ENCODE measurements at places on chromosomes 5 and 9.
A peak's percentile ranks its signal among the peaks of the same experiment; 100 is the strongest.

- DNase-seq: no peak
Measured at GRCh38 chr5:5149154-5149553, 9.0 kb downstream of the ADAMTS16 start.

DNA sequence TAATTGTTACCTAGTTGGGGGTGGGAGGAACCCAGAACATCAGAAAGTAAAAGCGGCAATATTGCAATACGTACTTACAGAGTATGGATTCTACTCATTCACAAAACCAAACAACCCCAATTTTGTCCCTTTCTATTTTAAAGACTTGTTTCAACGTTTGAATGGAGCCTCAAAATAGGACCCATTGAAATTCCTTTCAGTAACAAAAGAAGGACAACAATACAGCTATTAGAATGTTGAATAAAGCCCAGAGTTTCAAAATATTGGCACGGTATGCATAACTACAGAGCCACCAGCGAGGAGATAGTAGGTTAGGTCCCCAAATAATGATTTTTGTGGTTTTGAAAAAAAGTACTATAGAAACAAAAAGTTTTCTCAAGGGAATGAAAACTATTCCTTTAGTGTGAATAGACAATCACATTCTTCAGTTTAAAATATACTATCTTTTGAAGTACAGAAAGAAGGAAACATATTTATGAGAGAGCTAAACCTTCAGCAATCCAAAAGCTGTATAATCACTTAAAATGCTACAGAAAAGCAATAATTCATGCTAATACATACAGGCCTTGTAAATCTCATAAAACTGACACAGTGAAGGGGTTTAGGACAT, 235.5 kb downstream of the RFX3 start:
- no peak for DNase-seq

- no peak for DNase-seq
Measured at GRCh38 chr5:52269401-52269800, 518.3 kb upstream of the ITGA1 start.

DNA sequence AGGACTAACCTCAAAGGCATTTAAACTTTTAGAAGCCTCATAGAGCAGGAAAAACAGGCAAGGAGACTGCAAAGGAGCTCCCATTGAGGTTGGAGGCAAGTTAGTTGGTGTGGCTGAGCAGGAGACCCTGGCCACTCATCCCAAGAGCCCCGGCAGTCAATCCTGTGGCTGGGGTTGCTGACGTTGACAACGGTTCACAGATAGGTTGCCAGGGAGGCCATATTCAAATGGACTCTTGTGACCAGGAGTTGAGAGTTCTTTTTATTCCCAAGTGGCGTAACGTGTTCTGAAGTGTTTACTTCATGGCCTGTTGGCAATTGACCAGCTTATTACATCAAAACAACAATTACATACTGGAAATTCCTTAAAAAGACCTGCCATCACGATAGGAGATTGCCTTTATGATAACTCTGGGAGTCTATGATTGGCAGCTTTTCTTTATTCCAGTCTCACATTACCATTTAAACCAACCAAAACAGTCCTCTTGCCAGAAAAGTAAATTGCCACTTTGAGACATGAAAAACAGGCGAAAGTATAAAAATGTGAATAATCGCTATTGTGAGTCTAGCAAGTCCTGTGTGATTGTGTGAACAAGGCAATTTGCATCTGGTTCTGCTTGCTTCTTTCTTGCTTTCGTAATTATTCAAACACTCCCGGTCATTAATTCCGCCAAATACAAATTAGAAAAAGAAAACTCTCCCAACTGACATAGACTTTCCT, 394.9 kb downstream of the MED10 start:
- DNase-seq: no peak

GRCh38 chr5:69105996-69106906, 12.4 kb downstream of the SLC30A5 start:
- DNase-seq: no peak

DNA sequence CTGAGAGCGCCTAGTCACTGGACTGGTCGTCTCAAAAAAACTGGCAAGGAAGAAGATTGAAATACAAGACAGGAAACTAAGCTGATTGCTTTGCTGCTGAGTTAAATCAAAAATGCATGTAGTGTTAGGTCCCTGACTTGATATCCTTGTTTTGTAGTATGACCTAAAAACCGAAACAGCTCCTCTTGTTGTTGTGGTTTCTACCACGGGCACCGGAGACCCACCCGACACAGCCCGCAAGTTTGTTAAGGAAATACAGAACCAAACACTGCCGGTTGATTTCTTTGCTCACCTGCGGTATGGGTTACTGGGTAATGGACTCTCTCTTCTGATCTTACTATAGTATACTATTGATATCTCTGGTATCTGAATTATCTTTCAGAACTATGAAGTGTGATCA, 4.3 kb downstream of the MTRR start:
- no peak for DNase-seq

GRCh38 chr5:151020304-151021110, at the start of gene GPX3:
Gene GPX3 (plus strand): TSS chr5:151020591. CDS start chr5:151020655, 64 bp downstream.
- peak; percentile 29 for DNase-seq

DNA sequence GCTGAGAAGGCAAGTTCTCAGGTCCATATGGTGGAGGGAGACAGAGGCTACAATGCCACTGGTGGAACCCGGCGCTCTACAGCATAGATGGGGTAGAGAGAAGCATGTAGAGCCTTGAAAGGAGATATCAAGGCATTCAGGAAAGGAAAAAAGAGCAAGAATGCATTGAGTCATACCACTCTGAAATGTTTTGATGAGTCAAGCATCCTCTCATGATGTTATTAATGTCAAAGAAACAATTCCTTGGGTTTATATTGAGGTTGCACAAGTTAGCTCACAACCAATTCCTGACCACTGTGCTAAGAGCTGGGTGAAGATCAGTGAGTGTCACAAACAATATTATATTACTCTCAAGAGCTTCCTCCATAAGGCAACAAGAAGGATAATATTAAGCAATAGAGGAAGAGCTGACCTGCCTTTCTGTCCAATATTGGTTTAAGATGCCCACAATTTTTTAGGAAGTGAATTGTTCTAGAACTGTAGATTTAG, 178.0 kb downstream of the RFK start:
- DNase-seq: peak; percentile 94

- DNase-seq: no peak
Measured at GRCh38 chr5:126182971-126183695, 240.1 kb upstream of the GRAMD2B start.

DNA sequence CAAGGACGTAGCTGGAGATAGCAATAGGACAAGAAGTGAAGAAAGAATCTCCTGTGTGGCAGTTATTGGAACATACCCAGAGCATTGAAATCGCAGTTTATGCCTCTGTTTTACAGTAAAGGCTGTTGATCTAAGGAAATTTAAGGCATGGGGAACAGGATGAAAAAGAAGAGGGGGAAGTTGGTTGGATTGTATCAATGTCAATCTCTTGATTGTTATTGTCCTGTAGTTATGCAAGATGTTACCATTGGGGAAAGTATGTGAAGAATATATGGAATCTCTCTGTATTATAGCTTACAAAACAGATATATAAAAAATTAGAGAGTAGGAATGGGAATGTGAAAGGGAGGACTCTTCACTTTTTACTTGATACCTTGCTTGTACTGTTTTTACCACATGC, 195.6 kb upstream of the NREP start:
- no peak for DNase-seq

GRCh38 chr5:125315306-125315705, 568.9 kb upstream of the ZNF608 start:
- DNase-seq: no peak

- DNase-seq: no peak
Measured at GRCh38 chr5:56763182-56763581, 52.2 kb upstream of the MAP3K1 start.

- no peak for DNase-seq
Measured at GRCh38 chr5:123936548-123936947, 424.6 kb downstream of the CSNK1G3 start.

GRCh38 chr9:96023486-96023885, 148.0 kb downstream of the ERCC6L2 start:
- no peak for DNase-seq

- DNase-seq: peak; percentile 16
Measured at GRCh38 chr5:123756318-123756665, 244.3 kb downstream of the CSNK1G3 start.

GRCh38 chr9:136530461-136531089, 15.3 kb downstream of the NOTCH1 start:
- no peak for DNase-seq

DNA sequence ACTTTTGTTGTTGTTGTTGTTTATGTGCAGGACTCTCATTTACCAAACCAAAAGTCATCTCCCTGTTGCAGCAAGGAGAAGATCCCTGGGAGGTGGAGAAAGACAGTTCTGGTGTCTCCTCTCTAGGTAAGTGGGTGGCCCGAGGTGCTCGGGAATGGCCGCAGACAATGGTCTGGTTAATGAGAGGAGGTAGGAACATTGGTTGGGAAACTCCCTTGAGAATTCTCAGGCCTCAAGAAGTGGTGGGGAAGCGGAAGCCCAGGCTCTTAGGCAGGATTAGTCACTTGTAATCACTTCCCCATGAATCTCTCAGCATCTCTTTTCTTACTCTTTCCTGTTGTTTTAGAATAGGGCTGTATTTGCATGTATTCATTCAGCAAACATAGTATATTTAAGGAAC, 7.2 kb downstream of the ZNF354B start:
- no peak for DNase-seq

DNA sequence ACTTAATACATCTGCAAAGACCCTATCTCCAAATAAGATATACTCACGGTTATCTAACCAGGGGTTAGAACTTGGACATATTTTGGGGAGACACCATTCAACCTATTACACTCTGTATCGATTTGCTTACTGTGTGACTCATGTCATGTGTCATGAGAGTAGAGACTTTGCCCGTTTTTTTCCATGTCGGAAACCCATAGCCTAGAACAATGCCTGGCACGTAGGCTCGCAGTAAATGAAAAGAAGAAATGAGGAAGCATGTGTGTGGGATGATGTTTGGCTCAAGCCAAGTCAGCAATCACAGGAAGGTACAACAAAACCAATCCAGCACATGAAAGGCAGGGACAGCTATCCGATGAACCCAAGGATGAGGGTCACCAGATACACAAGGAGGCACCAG, 94.6 kb upstream of the DNAH5 start:
- DNase-seq: no peak

GRCh38 chr5:59661954-59662615, 231.4 kb downstream of the PDE4D start:
- peak; percentile 66 for DNase-seq

DNA sequence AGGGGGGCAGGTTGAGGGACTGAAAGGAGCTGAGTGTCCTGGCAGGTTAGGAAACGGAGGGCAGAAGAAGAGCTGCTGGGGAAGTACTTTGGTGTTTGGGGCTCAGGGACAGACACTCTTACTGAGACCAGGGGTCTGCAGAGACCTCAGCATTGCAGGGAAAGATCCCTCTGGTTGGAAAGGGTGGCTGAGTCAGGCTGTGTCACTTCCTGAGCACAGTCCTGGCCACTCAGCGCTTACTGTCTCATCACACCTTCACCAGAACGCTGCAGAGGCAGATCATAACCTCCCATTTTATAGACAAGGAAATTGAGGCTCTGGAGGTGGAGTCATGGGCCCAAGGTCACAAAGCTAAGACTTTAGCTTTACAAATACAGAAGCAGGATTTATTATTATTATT, 54.3 kb downstream of the LMX1B start:
- no peak for DNase-seq

- no peak for DNase-seq
Measured at GRCh38 chr9:84325347-84325973, 15.1 kb downstream of the SLC28A3 start.

DNA sequence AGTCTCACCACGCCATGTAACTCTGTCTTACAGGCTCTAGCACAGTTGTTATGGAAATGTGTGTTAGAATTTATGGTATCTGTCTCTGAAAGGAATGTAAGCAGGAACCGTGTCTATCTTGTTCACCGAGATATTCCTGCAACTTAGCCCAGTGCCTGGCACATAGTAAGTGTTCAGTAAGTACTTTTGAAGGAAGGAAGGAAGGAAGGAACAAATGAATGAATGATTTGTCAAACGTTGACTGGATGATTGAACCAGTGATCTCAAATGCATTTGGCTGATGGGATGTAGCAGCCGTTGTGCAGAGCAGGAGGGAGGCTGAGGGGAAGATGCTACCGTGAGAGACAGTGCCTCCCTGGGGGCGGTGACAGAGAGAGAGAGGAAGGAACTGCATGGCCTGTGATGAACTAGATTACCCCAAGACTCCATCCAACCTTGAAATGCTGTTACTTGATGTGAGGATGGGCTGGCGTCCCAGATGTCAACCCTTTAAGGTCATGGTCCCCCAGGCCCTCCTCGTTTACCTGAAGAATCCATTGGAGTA, 47.5 kb upstream of the PPARGC1B start:
- no peak for DNase-seq

DNA sequence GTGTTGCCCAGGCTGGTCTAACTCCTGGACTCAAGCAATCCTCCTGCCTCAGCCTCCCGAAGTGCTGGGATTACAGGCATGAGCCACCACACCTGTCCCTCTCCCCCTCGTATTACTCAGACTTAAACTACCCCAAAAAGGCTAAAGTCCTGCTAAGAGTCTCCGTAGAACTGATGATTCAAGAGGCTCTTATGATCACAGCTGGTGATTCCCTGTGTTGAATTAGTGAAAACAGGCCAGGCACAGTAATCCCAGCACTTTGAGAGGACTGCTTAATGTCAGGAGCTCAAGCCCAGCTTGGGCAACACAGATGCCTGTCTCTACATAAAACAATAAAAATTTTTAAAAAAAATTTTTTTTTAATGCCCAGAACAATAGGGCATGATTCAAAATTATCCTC, 9.2 kb downstream of the CDC26 start:
- no peak for DNase-seq

GRCh38 chr5:142403583-142403982, 78.8 kb upstream of the SPRY4 start:
- DNase-seq: no peak
